Activated naive CD8-positive, alpha-beta T cell treated with anti-CD3 and anti-CD28 coated beads, Interleukin-2, amount 10 ng/mL, durations not matched to agents 7 days and 5 days (primary cell): ENCODE measurements at places on chromosomes 5 and 9. TPM values are rescaled to one million over a fixed set of nuclear protein-coding genes. Genes with fewer than 3 reads are reported as not detected.

GRCh38 chr9:127126971-127127370 is 4.5 kb upstream of the ANGPTL2 start:
- no peak for DNase-seq
- no peaks in the 10 kb centered on the region for H3K36me3 ChIP-seq
- H3K4me3 ChIP-seq: no peak overlapping the region
- H3K4me1 ChIP-seq: peaks cover 3% of the 10 kb centered on the region
- H3K27ac ChIP-seq: no peak overlapping the region

- peaks cover 7% of the 10 kb centered on the region for H3K27me3 ChIP-seq
- peaks cover 7% of the 10 kb centered on the region for H3K36me3 ChIP-seq
- no peak for DNase-seq
- no peak overlapping the region for H3K4me3 ChIP-seq
- H3K4me1 ChIP-seq: peaks cover 22% of the 10 kb centered on the region
Observed at GRCh38 chr5:14996997-14997396, 125.4 kb upstream of the ANKH start.

- peaks cover 46% of the 10 kb centered on the region for H3K27me3 ChIP-seq
- peak within 1 kb of the TSS; percentile 39 for H3K4me3 ChIP-seq
- peak; percentile 38 for DNase-seq
- H3K27ac ChIP-seq: no peak within 1 kb of the TSS
- H3K4me1 ChIP-seq: no peaks in the 10 kb centered on the region
- H3K36me3 ChIP-seq: no peaks in the 10 kb centered on the region
Observed at GRCh38 chr9:83062651-83063527, at the start of gene RASEF. Gene RASEF (minus strand): TSS chr9:83063142. CDS start chr9:83062867, 275 bp downstream.

GRCh38 chr5:150066901-150067396 is 19.4 kb downstream of the CSF1R start:
- peaks cover 11% of the 10 kb centered on the region for H3K27me3 ChIP-seq
- H3K27ac ChIP-seq: no peak overlapping the region
- H3K4me3 ChIP-seq: no peak overlapping the region
- DNase-seq: no peak
- peaks cover 13% of the 10 kb centered on the region for H3K4me1 ChIP-seq

GRCh38 chr5:31194892-31195555 is 1.5 kb downstream of the CDH6 start:
- peaks cover 2% of the 10 kb centered on the region for H3K4me1 ChIP-seq
- H3K36me3 ChIP-seq: no peaks in the 10 kb centered on the region
- no peak overlapping the region for H3K27ac ChIP-seq
- no peak for DNase-seq

DNA sequence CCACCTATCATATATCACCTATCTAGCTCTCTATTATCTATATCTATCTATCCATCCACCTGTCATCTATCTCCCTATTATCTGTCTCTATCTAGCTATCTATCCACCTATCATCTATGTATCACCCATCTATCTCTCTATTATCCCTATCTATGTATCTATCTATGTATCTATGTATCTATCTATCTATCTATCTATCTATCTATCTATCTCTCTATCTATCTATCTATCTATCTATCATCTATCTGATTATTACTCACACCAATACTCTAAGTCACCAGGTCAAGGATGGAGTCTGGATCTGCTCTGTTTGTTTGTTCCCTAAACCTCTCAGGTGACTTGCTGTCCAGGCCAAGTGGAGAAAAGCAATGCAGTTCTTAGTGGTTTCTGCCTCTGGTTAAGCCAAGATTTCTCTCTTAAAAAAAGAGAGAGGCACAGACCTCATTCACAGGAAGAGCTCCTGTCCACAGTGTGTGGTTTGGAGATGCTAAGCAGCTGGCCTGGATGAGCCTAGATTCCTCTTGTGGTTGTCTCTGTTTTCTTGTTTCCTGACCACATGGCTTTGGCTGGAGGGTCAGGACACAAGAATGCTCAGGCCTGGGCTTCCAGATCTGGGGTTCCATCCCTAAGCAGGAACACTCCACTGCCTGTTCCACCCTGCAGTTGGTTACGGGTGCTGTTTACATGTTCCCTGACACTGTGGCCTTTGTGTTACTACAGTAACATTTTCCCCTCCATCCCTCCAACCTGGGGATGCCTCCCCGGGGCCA is 133.4 kb downstream of the PHF2 start:
- H3K36me3 ChIP-seq: no peaks in the 10 kb centered on the region
- peaks cover 3% of the 10 kb centered on the region for H3K4me1 ChIP-seq
- no peak for DNase-seq
- H3K27me3 ChIP-seq: peaks cover 4% of the 10 kb centered on the region
- H3K4me3 ChIP-seq: no peak overlapping the region

DNA sequence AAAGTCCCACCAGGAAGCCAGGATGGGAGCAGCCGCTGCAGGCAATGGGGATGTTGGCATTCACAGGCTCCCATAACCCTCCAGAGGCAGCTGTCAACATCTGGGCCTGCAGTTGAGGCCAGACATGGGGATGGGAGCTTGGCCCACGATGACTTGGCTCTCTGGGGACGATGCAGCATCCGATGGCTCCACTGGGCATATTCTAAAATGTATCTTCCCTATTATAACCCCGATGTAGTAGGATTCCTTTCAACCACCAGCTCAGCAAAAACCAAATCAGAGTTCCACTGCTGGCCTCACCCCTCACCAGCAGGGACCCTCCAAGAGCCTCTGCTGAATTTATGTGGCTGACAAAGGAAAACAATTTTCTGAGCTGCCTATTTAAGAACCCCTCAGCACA is 7.1 kb downstream of the SPRY4 start:
- H3K27ac ChIP-seq: no peak overlapping the region
- peaks cover 7% of the 10 kb centered on the region for H3K27me3 ChIP-seq
- H3K4me3 ChIP-seq: no peak overlapping the region
- peaks cover 2% of the 10 kb centered on the region for H3K36me3 ChIP-seq
- no peak for DNase-seq
- peaks cover 33% of the 10 kb centered on the region for H3K4me1 ChIP-seq

DNA sequence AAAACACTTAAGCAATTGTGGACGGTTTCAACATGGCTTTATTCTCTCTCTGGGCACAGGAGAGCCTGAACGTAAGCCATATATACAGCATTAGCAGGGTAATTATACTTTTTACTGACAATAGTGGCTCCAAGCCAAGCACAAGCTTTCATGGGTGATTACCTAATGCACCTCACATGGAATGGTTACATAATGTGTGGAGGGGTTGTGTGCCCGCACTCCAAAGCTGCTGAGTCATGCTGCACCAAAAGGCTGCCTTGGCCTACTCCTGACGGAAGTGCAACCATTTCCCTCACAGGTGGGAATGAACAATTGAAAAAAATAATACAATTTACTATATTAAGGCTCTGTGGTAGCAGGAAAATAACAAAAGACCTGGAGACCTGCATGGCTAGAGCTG is 86.5 kb upstream of the ATP10B start:
- H3K27me3 ChIP-seq: no peaks in the 10 kb centered on the region
- H3K4me3 ChIP-seq: no peak overlapping the region
- no peak overlapping the region for H3K27ac ChIP-seq
- no peak for DNase-seq

GRCh38 chr5:26023361-26023760 is 1015.0 kb downstream of the CDH9 start:
- no peak for DNase-seq
- no peaks in the 10 kb centered on the region for H3K4me1 ChIP-seq
- no peaks in the 10 kb centered on the region for H3K36me3 ChIP-seq
- no peaks in the 10 kb centered on the region for H3K27me3 ChIP-seq
- H3K4me3 ChIP-seq: no peak overlapping the region

DNA sequence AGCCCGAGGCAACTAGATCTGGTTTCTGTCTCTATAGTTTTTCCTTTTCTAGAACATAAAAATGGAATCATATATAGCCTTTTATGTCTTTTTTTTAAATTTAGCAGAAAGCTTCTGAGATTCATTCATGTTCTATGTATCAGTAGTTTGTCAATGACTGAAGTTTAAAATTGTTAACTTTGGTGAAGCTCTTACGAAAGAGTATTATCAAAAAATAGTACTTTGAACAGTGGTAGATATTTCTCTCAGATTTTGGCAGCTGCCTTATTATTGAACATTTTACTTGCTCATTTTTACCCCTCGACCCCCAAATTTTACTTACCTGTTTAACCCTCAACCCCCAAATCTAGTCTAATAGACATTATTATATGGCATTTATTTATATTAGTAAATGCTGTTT is 10.2 kb downstream of the NIPBL start:
- H3K4me3 ChIP-seq: no peak overlapping the region
- peaks cover 36% of the 10 kb centered on the region for H3K4me1 ChIP-seq
- H3K27ac ChIP-seq: no peak overlapping the region
- no peak for DNase-seq
- H3K27me3 ChIP-seq: no peaks in the 10 kb centered on the region

- H3K4me1 ChIP-seq: peaks cover 1% of the 10 kb centered on the region
- no peak for DNase-seq
- no peak overlapping the region for H3K27ac ChIP-seq
- H3K27me3 ChIP-seq: peaks cover 3% of the 10 kb centered on the region
- no peak overlapping the region for H3K4me3 ChIP-seq
Observed at GRCh38 chr5:1564182-1564748, 40.5 kb upstream of the LPCAT1 start.

DNA sequence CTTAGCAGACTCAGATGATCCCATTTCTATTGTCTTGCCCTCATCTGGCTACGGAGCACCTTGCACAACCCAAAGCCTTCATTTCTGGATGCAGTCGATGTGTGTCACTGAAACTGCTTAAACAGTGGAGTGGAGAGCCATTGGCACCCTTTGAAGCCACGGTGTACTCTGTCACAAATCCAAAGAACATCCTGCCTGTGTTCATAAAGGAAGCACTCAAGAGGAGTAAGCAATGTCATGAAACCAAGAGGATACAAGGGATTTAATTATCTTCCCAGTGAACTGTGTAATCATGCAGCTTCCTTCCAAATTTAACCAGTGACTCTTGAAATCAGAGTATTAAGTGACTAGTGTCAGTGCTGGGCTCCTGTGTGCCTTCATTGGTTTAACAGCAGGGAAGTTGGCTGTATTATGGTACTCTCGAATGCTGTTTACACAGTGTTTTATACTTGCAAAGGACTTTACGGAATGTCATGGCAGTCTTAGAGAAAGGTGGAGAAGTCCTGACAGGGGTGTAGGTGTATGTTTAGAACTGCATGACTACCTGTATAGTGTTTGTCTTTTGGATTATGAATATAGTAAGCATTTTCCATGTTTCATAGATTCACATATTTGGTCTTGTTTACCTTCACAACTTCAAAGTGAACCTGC is 41.9 kb downstream of the CD180 start:
- H3K27ac ChIP-seq: no peak overlapping the region
- no peaks in the 10 kb centered on the region for H3K27me3 ChIP-seq
- peaks cover 12% of the 10 kb centered on the region for H3K36me3 ChIP-seq
- H3K4me1 ChIP-seq: peaks cover 25% of the 10 kb centered on the region

GRCh38 chr5:65047948-65048690 is 279.4 kb downstream of the CWC27 start:
- no peak for DNase-seq
- peaks cover 6% of the 10 kb centered on the region for H3K4me1 ChIP-seq
- no peak overlapping the region for H3K27ac ChIP-seq
- H3K27me3 ChIP-seq: no peaks in the 10 kb centered on the region
- H3K4me3 ChIP-seq: no peak overlapping the region
- H3K36me3 ChIP-seq: no peaks in the 10 kb centered on the region

DNA sequence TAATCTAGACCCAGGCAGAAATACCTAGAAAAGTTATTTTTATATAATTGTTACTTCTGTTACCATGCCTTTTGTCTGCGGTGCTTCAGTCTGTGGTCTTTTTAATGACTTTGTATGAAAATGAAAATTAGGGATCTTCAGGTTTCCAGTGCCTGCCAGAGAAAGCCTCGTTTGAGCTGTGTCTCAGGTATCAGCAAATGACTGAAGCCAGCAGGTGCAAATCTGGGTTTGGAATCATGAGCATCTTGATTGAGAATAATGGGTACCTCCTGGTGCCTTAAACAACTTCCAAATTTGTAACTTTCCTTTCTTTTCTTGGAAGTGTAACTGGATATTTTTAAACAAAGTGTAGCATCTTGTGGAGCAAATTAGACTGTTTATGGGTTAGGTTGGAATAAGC is 4.3 kb downstream of the ZBTB34 start:
- peaks cover 33% of the 10 kb centered on the region for H3K4me1 ChIP-seq
- no peak for DNase-seq
- H3K27ac ChIP-seq: no peak overlapping the region
- peaks cover 32% of the 10 kb centered on the region for H3K36me3 ChIP-seq

- H3K4me3 ChIP-seq: no peak overlapping the region
- H3K27ac ChIP-seq: no peak overlapping the region
- H3K4me1 ChIP-seq: no peaks in the 10 kb centered on the region
- H3K27me3 ChIP-seq: peaks cover 2% of the 10 kb centered on the region
- H3K36me3 ChIP-seq: no peaks in the 10 kb centered on the region
- DNase-seq: no peak
Observed at GRCh38 chr9:138077126-138077525, 199.5 kb downstream of the CACNA1B start.

- H3K4me3 ChIP-seq: no peak overlapping the region
- H3K27ac ChIP-seq: no peak overlapping the region
- H3K4me1 ChIP-seq: peaks cover 43% of the 10 kb centered on the region
- no peaks in the 10 kb centered on the region for H3K36me3 ChIP-seq
Observed at GRCh38 chr5:132012371-132013005, 1.0 kb upstream of the ACSL6 start.

DNA sequence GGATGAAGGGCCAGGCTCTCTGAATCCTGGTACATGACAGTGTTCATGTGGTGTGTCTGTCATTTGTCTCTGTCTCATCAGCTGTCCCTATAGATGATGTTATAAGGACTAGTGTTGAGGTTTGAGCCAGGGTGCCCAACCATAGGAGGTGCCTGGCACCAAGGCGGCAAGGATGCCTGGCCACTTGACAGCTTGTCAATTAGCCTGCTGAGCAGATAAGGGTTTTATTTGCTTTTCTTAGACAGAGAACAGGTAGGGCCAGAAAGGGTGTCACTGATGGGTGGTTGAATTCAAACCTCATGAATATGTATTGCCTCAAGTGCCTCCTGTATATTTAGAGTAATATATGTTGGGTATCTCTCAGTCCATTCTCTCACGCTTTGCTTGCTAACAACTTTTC is 30.1 kb upstream of the AUH start:
- no peak overlapping the region for H3K4me3 ChIP-seq
- no peak overlapping the region for H3K27ac ChIP-seq
- peaks cover 4% of the 10 kb centered on the region for H3K36me3 ChIP-seq
- no peaks in the 10 kb centered on the region for H3K27me3 ChIP-seq
- DNase-seq: no peak

DNA sequence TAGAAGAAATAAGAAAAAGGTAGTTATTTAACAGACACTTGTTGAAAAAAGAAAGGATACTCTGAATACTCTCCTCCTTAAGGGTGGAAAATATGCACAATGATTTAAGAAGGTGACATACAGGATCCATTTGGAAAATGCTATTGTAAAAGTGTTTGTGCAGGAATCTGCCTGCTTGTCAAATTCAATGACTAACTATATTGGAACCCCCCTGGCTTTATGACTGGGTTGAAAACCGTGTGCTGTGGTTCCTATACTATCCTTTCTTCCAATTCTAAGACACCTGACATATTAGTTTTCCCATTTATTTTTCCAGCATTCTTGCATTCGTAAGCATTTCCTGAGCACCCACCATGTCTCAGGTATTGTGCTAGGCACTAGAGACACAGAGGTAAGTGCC is 220.0 kb downstream of the GLIS3 start:
- no peak overlapping the region for H3K27ac ChIP-seq
- H3K4me1 ChIP-seq: no peaks in the 10 kb centered on the region
- no peak for DNase-seq
- H3K4me3 ChIP-seq: no peak overlapping the region
- no peaks in the 10 kb centered on the region for H3K36me3 ChIP-seq

Gene THBS4
- total RNA-seq: 0.47 TPM

Gene WDR5
- 35.4 TPM for total RNA-seq

Gene NSG2
- total RNA-seq: not detected

Gene TAF11L5
- total RNA-seq: not detected

Gene PCDHGA3
- total RNA-seq: not detected

Gene CD72
- total RNA-seq: 15.3 TPM

Gene PDE6A
- total RNA-seq: not detected

Gene ZFYVE16
- total RNA-seq: 17.4 TPM

Gene CD14
- 3.5 TPM for total RNA-seq

Gene PRDM9
- not detected for total RNA-seq

Gene ROR2
- 0.08 TPM for total RNA-seq

Gene MEF2C
- total RNA-seq: 0.86 TPM
